ENCODE measurements at places on chromosomes 12 and 14.

DNA sequence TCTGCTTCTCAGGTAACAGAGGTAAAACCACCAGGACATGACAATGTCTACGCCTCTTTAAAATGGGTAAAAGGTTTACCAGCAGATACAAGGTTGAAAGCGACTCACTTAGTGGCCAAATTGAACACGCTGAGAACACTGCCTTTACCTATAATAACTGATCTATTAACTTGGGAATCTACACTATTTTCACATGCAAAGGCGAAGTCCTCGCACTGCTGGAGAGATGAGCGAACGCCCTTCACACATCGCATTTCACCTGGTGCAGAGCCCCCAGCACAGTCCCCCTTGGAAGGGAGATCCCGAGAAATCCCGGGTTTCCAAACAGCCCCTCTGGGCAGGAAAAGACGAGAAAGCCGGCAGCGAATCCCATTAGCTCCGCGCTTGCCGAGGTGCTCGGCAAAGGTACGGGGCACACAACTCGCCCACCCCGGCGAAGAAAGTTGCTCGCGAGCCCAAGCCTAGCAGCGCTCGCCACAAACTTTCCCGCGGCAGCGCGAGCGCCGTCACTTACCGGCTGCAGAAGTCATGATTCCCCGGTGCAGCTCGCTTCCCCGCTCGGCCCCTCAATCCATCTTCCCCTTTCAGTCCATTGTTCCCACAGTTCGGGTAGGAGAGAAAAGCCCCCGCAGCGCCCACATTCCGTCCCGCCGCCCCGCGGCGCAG, 423 bp downstream of the FGD6 start:
- DNase-seq: peak; percentile 61

- DNase-seq: no peak
Observed at GRCh38 chr12:13523536-13524307, 327.2 kb downstream of the EMP1 start.

- DNase-seq: no peak
Observed at GRCh38 chr14:104494483-104494882, 85.1 kb upstream of the C14orf180 start.

- no peak for DNase-seq
Observed at GRCh38 chr14:95500201-95500681, 16.2 kb downstream of the SYNE3 start.
